IMR-90 (cell line): ENCODE measurements at places on chromosomes 2 and 18.
A peak's percentile ranks its signal among the peaks of the same experiment; 100 is the strongest.

- DNase-seq, result no peak
These were observed 13.2 kb downstream of the ITM2C start for GRCh38 chr2:230877759-230878598.

- no peak for DNase-seq
These were observed 216.3 kb downstream of the MYT1L start for GRCh38 chr2:2114707-2115245.

- no peak for DNase-seq
These were observed 438.1 kb upstream of the DSEL start for GRCh38 chr18:67954594-67954993.

DNA sequence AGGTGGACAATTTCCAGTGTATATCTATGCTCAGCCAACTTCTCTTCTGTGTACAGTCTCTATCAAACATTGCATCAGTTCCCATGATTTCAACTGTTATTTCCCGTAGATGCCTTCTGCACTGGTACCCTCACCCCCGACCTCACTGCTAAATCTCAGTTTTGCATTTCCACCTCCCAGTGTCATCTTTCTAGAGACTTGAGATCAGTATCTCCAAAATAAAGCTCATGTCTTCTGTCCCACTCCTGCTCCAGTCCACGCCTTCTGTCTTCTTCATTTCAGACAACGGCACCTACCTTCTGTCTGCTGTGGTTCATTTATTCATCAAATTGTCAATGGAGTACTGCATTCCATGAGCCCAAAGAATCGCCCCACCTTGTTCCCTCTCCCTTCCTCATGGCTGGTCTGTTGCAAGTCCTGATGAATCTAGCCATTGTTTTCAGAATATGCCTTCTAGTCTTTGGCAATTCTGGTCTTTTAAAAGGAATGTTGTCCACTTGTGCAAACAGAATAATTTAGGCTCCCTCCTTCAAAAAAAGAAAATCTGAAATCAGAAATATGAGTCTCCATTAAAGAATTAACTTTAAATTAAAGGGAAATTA is 23.3 kb upstream of the NPAS2 start:
- no peak for DNase-seq

GRCh38 chr18:31042406-31043181 is at the start of gene DSC3:
Gene DSC3, minus strand, starts transcription at chr18:31042742. Its CDS starts 82 bp downstream, at chr18:31042660.
- DNase-seq, result no peak

DNA sequence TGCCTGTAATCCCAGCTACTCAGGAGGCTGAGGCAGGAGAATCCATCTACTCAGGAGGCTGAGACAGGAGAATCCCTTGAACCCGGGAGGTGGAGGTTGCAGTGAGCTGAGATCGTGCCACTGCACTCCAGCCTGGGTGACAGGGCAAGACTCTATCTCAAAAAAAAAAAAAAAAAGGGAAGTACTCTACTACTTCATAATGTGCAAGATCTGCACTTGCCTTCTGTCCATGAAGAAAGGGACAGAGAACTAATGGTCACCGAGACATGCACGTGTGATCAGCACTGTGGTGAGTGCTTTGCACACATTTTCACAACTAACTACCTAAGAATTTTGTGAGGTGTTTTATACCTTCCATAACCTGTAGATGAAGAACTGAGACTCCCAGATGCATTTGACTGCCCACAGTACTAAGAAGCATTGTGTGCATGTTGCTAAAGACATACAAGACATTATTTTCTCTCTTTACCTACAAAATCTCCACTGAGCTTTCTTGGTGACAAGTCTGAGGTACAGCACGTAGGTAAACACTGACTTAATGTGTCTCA is 784.8 kb upstream of the ID2 start:
- no peak for DNase-seq

- no peak for DNase-seq
These were observed 33.4 kb upstream of the CLASP1 start for GRCh38 chr2:121682396-121683298.

GRCh38 chr2:101047774-101048173 is 45.7 kb downstream of the RPL31 start:
- no peak for DNase-seq

GRCh38 chr2:108345951-108346350 is 31.8 kb upstream of the SULT1C4 start:
- DNase-seq, result no peak

GRCh38 chr2:172038604-172039003 is 38.9 kb downstream of the METAP1D start:
- peak; percentile 38 for DNase-seq

GRCh38 chr2:111029181-111029927 is 91.4 kb upstream of the BCL2L11 start:
- no peak for DNase-seq
